Stimulated activated CD8-positive, alpha-beta memory T cell treated with anti-CD3 and anti-CD28 coated beads, Interleukin-15, amount 100 ng/mL, for 24 hours (primary cell): ENCODE measurements at places on chromosomes 3 and 15.

DNA sequence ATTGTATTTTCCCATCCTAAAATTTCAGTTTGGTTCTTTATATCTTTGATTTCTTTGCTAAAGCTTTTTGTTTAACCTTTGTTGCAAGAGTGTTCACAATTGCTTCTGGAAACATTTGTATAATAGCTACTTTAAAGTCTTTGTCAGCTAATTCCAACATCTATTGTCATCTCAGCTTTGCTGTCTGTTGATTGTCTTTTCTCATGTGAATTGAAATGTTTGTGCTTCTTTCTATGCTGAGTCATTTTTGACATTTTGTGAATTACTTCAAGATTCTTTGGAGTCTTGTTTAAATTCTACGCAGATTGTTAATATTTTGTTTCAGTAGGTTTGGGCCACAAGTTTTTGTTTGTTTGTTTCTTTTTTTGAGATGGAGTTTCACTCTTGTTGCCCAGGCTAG lies 73.2 kb downstream of the SUCNR1 start:
- no peak for DNase-seq

DNA sequence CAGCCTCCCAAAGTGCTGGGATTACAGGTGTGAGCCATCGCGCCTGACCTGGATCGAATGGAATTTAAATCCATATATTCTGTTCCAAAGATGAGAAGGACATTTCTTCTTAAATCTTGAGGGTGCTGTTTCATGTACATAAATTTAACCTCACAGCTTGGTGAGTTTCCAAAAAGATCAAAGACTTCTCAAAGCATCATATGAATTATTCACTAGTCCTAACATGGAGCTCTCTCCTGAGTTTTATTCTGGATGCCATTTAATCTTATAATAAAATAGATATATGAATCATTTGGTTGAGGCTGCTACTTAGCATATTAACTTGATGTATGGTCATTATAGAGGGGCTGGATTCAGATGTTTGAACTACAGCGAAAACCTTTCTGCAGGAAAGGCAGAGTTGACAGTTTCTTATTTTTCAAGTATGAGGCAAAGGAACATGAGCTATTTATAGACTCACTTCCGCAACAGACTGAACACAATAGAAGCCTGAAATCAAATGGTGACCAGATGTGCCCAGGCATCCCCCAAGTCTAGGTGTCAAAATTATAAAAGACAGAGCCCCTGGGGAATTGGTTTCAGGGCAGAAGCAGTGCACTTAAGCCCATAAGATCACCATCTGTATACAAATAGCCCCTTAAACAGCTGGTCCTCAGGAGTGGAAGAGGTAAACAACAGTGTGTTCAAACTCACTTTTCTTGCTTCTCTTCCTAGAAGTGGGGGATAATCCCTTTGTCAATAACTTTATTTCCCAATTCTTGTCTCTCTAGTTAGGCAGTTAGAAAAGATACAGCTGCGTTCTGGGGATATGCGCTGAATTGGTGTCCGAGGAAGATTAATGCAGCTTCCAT lies 29.7 kb downstream of the STARD9 start:
- no peak for DNase-seq

DNA sequence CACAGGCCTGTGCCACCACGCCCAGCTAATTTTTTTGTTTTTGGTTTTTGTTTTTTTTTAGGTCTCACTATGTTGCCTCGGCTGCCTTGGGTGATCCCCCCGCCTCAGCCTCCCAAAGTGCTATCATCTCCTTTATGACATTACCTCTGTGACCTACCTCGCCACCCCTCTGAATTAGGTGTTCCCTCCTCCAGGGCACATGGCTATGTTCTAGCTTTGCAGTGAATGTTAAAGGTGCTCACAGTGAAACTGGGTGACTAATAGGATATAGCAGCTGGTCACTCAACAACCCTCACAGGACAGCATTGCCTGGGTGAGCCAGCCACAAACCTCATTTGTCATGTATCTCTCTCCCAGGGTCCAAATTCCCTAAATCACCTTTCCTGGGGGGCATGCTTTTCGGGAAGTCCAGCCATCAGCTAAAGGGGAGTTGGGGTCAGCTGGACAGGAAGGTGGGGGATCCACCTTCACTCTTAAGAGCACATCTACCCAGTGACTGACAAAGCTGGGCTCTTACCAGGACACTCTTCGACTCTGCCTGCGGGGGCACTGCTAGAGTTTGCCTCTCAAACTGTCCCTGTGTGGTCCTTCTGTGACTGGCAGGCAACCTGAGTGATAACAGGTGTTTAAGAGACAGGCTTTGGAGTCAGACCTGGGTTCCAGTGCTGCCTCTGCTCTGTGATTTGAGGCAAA lies 1.6 kb upstream of the TTLL3 start:
- DNase-seq, result no peak

DNA sequence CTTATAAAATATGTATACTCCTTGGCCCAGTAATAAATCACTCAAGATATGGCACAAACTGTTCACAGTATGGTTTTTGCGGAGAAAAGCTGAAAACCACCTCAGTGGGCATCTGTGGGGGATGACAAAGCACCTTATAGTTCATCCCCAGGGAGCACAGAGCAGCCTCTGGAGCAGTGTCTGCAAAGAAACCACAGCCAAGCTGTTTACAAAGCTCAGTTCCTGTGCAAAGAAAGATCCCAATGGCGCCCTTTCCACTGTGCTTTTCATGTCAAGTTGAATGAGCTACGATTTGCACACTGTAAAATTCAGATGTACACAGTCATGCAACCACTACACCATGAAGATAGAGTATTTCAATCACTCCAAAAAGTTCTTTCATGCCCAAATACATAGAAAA lies 2.5 kb upstream of the EFCC1 start:
- no peak for DNase-seq

DNA sequence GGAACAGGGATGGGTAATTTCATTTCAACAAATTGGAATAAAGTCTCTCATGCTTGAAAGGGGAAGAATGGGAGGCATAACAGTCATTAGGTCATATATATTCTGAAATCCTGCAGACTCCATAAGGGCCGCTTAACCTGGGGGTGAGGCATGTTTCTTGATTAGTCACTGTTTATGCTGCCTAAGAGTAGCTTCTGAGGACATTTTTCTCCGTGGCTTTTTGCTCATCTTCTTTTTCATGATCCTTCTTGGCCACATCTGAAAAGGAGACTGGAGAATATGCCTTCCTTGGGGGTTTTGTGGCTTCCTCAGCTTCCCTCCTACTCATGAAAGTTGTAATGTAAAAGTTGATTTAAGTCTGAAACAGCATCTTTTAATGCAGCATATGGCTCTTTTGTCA lies 20.0 kb upstream of the CFAP20DC start:
- DNase-seq, result no peak

- no peak for DNase-seq
Measured at GRCh38 chr15:80840182-80841130, 61.3 kb downstream of the CEMIP start.

GRCh38 chr15:69092159-69092558 lies 68.3 kb upstream of the GLCE start:
- no peak for DNase-seq

DNA sequence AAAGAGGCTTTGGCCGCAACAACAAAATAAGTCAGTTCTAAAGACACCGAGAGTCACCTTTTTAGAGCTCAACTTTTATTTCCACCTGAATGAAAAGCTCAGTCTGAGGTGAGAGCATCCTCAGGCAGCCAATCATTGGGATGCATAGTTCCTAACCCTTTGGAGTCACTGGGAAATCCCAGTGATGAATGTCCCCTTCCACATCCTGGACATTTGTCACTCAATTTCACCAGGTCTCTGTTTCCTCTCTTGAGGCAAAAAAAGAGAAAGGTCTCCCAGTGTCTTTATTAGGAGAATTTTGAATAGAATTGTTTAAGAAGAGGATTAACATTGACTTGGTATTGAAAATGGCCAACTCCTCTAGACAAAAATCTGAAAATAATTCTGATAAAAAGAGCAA lies 137.5 kb upstream of the SPRED1 start:
- no peak for DNase-seq

GRCh38 chr3:168544097-168544957 lies 448.6 kb upstream of the GOLIM4 start:
- no peak for DNase-seq

DNA sequence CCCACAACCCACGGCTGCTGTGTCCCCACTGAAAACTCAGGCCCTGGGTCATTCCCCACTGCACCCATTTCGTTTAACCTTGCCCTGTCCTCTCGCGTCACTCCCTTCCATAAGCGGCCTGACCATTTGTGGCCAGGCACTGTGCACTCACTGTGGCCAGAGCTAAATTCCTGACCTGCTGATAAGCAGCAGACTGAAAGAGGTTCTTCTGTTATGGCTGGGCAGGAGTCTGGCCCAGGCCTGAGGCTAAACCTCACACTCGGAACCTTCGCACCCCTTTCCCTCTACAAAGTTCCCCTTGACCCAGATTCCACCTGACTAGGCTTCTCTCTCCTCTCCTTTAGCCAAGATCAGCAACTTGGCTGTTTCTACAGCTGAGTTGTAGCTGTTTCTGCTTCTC lies 62.3 kb downstream of the ADAMTS17 start:
- no peak for DNase-seq

- no peak for DNase-seq
Measured at GRCh38 chr15:92159906-92160841, 233.5 kb upstream of the ST8SIA2 start.

GRCh38 chr3:179853176-179853575 lies 183.6 kb downstream of the PEX5L start:
- DNase-seq, result no peak

GRCh38 chr3:17494117-17494809 lies 248.2 kb downstream of the TBC1D5 start:
- no peak for DNase-seq

- DNase-seq, result no peak
Measured at GRCh38 chr15:23118208-23118607, 18.4 kb downstream of the GOLGA6L1 start.

DNA sequence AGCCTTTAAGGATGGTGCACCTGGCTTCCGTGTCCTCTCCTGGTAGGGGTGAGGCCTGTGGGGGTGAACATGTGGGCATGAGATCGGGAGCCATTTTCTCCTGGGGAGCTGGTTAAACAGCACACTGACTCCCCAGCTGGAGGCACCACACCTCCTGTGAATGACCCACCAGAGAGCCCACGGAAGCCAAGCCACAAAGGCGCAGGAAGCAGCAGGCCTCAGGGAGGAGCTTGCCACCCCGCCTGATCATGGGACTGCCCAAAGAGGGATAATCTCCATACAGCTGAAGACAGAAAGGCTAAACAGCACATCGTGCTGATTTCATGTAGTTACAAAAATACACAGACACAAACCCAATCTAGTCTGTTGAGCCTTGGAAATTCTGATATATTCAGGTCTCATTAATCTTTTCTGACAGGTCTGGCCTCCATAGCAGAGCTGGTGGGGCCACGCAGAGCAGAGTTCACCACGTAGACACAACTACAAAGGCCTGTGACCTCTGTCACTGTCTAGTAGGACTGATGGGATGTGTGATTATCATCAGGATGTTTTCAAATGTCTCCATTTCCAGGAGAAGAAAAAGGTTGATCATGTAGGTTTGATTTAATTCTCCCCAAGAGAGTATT lies 75.2 kb downstream of the DUT start:
- no peak for DNase-seq

DNA sequence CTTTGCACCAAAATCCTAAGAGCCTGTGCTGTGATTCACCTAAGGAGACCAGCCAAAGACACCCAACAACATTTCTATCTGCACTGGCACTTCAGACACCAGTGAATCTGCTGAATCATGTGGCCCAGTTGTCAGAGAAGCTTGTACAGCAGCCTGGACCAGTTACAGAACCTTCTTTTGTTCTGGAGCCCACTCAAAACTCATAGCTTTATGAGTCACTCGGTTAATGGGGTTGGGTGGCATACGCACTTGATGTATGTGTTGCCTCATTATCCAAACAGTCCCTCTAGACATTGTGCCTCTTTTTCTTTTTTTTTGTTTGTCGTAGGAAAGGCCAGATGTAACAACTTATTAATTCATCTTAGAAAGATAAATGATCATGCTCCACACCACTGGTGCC lies 25.6 kb upstream of the GOLGA6L2 start:
- DNase-seq, result no peak

DNA sequence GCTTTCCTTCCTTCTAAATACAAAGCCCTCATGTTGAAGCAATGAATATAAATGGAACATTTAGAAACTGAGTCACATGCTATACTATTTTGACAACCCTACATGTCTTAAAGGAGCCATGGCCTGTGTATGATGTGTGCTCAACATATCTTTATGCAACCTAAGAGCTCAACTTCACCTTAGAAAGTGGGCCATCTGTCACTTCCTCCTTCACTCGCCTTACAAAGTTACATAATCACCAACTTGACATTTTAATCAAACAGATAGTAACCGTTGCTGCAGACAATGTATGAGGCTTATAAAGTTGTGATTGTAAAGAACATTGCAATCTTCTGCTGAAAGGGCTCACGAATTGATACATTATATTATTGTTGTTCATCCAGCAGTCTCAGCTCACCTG lies 163.6 kb downstream of the SERPINI1 start:
- DNase-seq, result no peak

DNA sequence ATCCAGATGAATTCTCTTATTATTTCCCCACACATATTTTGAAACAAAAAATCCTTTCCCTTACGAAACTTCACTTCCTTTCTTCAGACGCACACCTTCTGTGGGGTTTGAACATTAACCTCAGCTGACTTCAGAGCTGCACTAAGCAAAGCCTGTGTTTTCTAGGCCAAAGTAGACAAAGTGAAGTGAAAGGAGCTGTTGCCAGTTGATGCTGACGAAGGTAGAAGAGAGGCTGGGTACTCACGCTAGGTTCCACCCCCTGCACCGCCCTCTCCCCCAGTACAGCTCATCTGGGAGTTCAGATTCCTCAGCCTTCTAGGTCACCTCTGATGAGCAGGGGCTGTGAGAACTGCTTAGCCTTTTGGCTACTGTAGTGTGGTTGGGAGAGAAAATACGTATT lies 24.1 kb downstream of the DUT start:
- no peak for DNase-seq

DNA sequence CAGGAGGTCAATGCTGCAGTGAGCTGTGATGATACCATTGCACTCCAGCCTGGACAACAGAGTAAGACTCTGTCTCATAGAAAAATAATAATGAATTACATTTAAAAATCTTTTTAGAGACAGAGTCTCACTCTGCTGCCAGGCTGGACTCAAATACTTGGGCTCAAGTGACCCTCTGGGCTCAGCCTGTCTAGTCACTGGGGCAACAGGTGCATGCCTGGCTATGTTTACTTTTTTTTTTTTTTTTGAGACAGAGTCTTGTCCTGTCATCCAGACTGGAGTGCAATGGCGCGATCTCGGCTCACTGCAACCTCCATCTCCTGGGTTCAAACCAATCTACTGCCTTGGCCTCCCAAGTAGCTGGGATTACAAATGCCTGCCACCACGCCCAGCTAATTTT lies 8.0 kb upstream of the PLEKHO2 start:
- no peak for DNase-seq

- DNase-seq, result no peak
Measured at GRCh38 chr3:154182322-154182922, 61.2 kb downstream of the ARHGEF26 start.

- DNase-seq, result no peak
Measured at GRCh38 chr3:128970740-128971047, 23.2 kb downstream of the CFAP92 start.
